Stomach (tissue), 19 donors: ENCODE measurements at places on chromosomes 7 and 10. TPM values are rescaled to one million over a fixed set of nuclear protein-coding genes. Genes with fewer than 3 reads are reported as not detected.

Gene VGF
- polyA plus RNA-seq: 0.15 TPM

Gene TMEM213
- polyA plus RNA-seq: 0.08 TPM

Gene PDLIM1
- polyA plus RNA-seq: 277 TPM

Gene FAM24B
- polyA plus RNA-seq: 3.7 TPM

Gene PAPOLB
- polyA plus RNA-seq: not detected

Gene BTBD16
- polyA plus RNA-seq: not detected

Gene MEOX2
- polyA plus RNA-seq: not detected

Gene PDAP1
- 133 TPM for polyA plus RNA-seq

Gene CLRN3
- polyA plus RNA-seq: 0.25 TPM

Gene PTPRZ1
- 2.7 TPM for polyA plus RNA-seq

Gene OR2A1
- not detected for polyA plus RNA-seq

Gene ASAH2
- polyA plus RNA-seq: 0.20 TPM

Gene CTBP2
- polyA plus RNA-seq: 41.2 TPM

Gene PTPN20
- polyA plus RNA-seq: 0.37 TPM

Gene PIK3AP1
- 2.6 TPM for polyA plus RNA-seq

Gene NYAP1
- polyA plus RNA-seq: 0.75 TPM

Gene PRLHR
- not detected for polyA plus RNA-seq

Gene P4HA1
- polyA plus RNA-seq: 9.4 TPM

Gene GPR26
- polyA plus RNA-seq: not detected

DNA sequence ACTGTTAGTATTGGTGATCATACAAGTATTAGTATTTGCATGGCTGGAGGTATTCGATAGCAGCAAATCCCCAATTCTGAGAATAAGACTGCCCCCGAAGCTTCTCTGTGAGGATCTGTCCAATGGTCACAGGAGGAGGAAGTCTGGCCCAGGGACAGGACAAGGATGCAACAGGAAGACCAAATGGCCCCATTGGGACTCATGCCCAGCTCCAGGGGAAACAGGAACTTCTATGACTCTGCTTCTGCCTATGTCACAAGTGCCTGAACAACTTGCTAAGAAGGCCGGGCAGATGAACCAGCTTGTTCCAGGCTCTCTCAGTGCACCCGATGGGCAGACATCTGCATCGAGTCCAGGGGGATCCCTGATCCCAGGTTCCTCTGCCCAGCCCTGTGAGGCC lies 172.0 kb upstream of the GRB10 start:
- no peak for DNase-seq

- DNase-seq: no peak
These were observed 455.6 kb upstream of the ANKRD30A start for GRCh38 chr10:36669615-36670352.

GRCh38 chr10:62196528-62196927 lies 72.1 kb downstream of the RTKN2 start:
- no peak for DNase-seq

DNA sequence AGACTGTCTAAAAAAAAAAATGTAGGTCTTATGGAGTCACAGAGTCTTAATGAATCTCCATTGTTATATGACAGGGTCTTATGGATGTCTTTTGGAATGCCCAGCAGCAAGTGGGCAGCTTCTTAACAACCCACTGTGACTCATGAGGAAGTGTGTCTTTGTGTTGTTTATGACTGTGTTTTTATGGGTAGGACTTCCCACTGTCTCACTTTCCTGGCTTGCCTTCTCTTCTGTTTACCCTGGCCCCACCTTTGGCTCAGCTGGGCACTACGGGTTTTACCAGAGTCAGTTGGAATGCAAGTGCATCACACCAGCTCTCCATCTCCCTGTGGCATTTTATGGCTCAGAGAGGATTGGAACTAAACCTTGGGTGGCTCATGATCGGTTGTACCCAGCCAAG lies 580.5 kb downstream of the AUTS2 start:
- DNase-seq: no peak

- DNase-seq: no peak
These were observed 286.0 kb downstream of the RNLS start for GRCh38 chr10:88297103-88297502.

GRCh38 chr10:122688293-122688989 lies 11.2 kb downstream of the C10orf120 start:
- no peak for DNase-seq

GRCh38 chr10:36500266-36500665 lies 625.1 kb upstream of the ANKRD30A start:
- DNase-seq: no peak

DNA sequence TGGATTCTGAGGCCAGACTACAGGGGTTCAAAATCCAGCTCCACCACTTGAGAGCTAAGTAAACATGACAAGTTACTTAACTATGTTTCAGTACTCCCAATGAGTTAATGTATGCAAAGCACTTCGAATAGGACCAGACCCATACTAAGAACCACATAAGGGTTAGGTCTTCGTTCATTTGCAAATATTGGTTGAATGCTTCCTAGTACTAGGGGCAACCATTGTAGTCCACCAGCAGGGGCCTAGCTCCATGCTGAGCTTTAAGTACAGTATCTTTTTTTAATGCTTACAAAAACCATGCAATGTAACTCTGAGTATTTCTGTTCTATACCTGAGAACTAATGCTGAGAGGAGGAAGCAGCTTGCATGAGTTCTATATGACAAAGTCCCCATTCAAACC lies 80.4 kb upstream of the PDE1C start:
- DNase-seq: no peak

DNA sequence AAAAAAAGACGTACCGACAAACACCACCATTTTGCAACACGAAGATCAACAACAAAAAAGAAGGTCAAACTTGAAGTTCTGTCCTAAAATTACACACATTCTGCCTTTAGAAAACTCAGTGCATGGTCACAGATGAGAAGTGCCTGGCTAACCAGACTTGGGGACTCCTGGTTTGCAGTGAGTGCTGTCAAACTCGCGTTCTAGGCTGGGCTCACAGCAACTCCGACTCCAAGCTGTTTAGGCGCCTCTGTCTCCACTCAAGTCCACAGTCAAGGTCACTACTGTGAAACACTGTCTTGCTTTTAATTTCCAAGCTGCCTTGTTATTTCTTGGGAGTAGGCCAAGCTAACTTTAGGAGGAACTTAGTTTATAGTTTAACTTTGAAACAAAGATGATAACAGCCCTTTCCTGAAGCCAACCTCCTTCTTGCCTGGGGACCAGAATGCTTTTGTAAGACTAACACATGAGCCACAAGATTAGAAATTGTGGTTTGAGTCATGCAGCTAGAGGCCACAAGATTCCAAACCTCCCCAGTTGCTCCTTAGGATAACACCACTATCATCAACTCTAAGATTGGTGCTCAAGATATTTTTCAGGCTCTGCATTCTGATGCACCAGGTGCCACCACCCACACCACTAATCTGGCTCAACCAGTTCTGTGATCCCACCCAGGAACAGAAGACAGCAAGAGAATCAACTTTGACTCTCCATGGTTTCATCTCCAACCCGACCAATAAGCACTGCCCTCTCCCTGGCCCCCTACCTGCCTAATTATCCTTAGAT lies 1.1 kb upstream of the DNAAF5 start:
- no peak for DNase-seq

DNA sequence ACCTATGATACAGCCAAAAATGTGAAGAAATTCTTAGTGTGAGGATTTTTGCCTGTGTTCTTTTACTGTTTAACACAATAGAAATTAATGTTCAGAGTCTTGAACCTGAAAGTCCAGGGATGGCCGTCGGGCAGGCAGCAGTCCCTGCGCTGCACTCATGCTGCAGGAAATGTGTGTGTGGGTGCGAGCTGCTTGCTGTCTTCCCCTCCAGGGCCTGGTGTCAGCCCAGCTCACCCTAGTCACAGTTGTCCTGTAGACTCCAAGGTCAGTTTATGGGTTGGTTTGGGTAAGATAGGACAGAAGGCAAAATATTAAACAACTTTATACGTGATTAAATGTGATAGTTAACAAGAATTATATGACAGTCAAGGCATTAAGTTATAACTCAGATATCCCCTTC lies 78.7 kb downstream of the DYNC2I1 start:
- DNase-seq: no peak

- DNase-seq: no peak
These were observed 312.7 kb upstream of the IGFBP3 start for GRCh38 chr7:46233585-46234329.

GRCh38 chr7:36085096-36085495 lies 68.0 kb upstream of the EEPD1 start:
- no peak for DNase-seq

- peak; percentile 88 for DNase-seq
These were observed at the start of gene EPHA1 for GRCh38 chr7:143408686-143409561. Gene EPHA1 (minus strand): TSS chr7:143408856. CDS start chr7:143408805, 51 bp downstream.

DNA sequence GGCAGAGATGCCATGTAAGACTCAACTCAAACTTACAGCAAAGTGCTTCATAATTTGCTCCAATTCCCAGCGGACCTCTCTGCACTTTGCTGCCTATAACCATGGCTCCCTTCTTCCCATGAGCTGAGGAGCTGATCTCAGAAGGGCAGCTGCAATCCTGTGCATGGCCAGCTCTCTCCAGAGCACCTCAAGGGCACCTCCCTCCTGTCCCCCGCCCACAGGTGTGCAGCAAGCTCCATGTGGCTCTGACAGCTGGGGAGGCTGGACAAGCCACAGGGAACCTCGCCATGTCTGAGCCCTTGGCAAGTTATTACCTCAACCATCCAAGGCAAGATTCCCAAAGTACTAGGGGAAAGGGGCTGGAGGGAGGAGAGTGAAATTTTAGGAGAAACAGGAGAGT lies 61.1 kb upstream of the DDC start:
- DNase-seq: no peak

- DNase-seq: no peak
These were observed 53.7 kb downstream of the LRRC17 start for GRCh38 chr7:102966465-102966864.

DNA sequence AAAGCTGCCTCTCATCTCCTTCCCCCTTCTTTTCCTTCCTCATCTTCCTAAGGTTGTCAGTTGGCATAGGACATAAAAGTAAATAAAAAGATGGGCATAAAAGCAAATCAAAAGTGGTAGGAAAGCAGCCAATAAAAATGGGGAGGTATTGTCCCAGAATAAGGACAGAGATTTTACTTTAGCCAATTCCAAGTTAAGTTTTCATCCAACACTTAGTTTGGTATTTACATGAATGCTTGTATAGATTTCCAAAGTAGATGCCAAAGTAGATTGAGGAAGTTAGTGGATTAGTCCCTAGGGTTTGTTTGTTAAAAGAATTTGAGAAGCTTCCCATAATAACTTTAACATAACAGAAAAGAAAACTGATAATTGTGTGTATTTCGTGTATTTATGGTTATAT lies 33.7 kb downstream of the HDAC9 start:
- DNase-seq: no peak

DNA sequence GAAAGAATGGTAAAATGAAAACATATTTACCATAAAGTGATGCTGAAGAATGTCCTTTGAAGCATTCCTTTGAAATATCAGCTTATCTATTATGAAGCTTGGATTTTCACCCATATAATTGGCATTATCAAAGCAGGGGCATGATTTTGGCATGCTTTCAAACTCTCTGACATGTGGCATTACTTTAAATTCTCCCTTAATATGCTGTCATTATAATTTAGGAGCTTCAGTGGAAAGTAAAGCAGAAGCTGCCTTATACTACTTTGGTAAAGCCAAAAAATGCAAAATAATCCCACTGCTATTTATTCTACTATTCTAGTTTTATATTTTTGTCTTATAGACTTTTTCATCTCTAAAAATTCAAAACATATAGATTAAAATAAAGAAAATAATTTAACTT lies 28.0 kb upstream of the HIBADH start:
- no peak for DNase-seq

DNA sequence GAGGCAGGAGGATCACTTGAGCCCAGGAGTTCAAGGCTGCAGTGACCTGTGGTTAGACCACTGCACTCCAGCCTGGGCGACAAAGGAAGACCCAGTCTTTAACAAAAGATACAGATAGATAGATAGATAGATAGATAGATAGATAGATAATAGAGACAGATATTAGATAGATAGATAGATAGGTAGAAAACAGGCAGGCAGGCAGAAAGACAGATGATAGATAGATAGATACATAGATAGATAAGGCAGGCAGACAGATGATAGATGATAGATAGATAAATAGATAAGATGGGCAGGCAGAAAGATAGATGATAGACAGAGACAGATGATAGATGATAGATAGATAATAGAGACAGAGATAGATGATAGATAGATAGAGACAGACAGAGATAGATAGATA lies 54.5 kb downstream of the TMEM130 start:
- DNase-seq: no peak

GRCh38 chr10:118668228-118668952 lies 72.9 kb upstream of the PRLHR start:
- no peak for DNase-seq
